HCT116 (cell line): ENCODE measurements at places on chromosomes 1 and 21.

DNA sequence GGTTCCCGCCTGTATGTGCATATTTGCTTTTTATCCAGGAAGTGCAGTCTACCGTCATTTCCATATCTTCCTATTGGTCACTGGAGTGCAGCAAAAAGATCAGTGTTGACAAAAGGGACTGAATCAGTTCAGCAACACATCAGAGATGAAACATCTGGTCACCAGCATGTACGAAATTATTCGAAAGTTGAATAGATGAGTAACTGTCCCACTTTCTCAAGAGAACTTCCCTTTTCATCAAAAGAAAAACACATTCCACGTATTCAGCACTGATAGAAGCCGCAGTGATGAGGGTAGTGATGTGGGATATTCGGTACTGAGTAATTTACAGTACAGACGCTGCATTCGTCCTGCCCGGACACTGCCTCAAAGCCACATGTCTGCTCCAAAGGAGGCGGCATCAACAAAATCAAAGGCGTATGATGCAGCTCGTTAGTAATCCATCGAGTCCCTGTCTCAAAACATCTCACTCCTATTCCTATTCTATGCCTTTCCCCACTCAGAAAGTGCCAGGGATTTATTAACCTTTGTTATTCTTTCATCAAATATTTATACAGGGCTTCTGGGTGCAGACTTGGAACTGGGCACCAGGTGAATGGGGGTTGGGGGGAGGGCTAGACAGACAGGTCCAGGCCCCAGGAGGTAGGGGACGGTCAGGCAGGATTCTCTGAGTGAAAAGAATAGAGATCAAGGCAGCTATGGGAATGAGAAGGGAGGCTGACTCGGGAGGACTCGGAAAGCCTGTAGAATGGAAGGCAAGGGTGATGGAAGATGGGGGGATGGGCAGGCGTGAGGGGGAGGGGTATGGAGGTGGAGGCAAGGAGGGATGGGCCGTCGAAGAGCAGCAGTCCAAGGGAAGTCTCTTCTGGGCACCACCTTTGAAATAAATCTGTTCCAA lies 79.5 kb upstream of the SLC45A1 start:
- DNase-seq, result no peak

- DNase-seq, result no peak
Observed at GRCh38 chr1:239516579-239516978, 130.2 kb downstream of the CHRM3 start.

GRCh38 chr1:230518511-230518910 lies 92.4 kb upstream of the PGBD5 start:
- no peak for DNase-seq

DNA sequence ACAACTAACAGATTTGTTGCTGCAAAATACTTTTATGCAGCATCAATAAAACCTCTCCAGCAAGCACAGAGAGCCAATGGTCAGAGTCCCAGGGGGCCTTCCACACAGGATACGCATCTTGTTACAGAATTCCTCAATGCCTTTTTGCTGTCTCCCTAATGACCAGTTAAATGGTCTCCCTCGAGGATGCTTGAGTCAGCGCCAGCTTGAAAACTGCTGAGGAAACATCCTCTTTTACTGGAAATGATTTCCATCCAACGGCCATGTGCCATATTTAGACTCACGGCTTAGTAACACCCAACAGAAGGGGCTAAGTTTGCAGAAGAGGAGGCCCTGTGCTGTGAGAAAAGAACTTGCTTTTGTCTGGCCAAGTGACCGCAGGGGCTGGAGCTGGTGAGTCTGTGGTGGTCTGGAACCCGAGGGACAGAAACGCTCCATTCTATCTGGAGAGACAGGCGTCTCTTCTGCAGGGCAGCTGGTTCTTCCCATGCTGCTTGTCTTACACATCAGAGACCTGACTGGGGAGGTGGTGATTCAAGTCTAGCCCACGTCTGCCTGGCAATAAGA lies 496.4 kb downstream of the SETD4 start:
- DNase-seq, result no peak

DNA sequence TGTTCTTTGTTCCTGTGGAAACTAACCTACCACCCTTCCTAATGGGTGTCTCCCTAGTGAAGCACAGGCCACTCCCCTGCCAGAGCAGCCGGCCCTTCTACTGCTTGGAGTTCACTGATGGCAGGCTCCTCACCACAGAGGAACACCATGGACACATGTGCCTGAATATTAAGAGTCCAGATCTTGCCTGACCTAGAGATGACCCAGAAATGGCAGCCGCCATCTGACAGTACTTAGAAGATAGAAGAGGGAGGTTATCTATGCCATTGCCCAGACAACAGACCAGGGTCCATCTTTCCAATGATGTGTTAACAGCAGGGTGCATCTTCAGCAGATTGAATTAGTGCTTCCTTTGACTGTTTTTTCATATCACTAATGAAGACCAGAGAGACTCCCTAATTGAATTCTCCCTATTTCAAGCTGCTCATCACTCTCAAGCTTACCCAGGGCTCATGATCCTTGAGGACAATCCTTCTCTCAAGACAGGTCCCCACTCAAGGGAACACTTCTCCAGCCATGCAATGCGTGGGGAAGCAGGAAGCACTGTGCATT lies 59.8 kb downstream of the PLEKHA6 start:
- no peak for DNase-seq

- DNase-seq, result no peak
Observed at GRCh38 chr1:9884805-9885204, 25.3 kb downstream of the CTNNBIP1 start.

DNA sequence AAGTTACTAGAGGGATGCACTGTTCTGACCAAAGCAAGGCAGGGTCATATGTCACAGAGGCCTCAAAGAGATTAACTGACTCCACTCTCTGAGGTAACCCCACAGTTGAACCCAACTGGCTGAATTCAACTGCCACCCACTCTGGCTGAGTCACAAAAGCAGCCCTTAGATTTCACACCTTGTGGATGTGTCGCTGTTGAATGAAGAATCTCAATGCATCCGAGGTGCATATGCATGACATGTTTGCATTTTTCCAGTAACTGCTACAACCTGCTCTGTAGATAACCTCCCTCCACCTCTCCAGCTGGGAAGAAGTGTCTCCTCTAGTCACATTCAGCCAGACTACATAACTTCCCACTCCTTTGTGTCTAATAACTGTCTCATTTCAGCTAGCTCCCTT lies 27.9 kb upstream of the KIF21B start:
- no peak for DNase-seq
